Ascending aorta (tissue), 2 donors: ENCODE measurements at places on chromosomes 2 and 18.

- DNase-seq: no peak
Measured at GRCh38 chr2:202023198-202023903, 10.3 kb upstream of the FZD7 start.

GRCh38 chr2:98016908-98017670 is 21.3 kb upstream of the TMEM131 start:
- no peak for DNase-seq

DNA sequence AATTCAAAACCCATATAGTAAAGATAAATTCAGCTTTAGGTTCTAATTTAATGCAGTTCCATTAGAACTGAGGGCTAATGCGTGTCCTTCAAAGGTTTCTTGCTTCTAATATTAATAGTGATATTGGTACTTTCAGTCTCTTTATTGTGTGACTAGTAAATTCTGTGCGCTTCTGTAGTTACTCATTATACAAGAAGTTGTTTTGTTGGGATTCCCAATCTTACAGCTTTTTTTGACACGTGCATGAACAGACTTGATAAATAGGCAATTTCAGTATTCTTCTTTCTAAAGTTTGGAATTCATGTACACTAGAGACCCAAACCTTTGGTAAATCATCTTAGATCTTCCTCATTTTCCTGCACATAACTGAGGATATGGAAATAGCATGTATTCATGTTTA is 71.8 kb downstream of the HAUS1 start:
- DNase-seq: no peak

DNA sequence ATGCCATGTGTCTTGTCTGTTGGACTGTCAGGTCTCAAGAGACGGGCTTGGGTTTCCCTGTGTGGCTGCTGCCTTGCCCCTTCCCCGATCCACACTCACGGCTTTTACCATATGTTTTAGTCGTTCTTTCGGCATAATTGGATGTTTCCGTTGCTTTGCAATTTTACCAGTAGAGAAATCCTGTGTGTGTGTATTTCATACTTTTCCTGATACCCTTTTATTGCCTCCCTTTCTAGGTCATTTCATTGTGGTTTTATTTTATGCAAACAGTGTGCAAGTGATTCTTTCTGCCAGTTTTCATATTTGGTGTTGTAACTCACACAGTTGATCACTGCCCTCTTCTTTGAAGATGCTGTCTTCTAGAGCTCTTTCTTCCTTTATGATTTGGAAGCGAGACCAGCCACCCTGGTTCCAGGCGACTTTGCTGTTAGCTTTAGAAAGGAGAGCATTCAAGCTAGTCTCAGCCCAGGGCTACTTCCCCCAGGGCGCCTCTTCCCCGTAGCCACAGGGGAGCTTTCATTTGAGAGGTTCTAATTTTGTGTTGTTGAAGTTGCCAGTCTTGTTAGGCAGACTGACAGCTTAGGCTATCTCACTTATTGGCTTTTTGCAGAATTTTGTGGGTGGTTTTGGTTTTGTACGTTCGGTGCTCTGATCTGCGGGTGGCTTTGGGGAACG is 17.0 kb downstream of the SH3BP4 start:
- no peak for DNase-seq

GRCh38 chr2:100235098-100235497 is 87.2 kb downstream of the LONRF2 start:
- no peak for DNase-seq

GRCh38 chr18:32010124-32010721 is 8.4 kb upstream of the RNF125 start:
- no peak for DNase-seq

- DNase-seq: no peak
Measured at GRCh38 chr2:106175086-106175850, 18.8 kb downstream of the UXS1 start.

DNA sequence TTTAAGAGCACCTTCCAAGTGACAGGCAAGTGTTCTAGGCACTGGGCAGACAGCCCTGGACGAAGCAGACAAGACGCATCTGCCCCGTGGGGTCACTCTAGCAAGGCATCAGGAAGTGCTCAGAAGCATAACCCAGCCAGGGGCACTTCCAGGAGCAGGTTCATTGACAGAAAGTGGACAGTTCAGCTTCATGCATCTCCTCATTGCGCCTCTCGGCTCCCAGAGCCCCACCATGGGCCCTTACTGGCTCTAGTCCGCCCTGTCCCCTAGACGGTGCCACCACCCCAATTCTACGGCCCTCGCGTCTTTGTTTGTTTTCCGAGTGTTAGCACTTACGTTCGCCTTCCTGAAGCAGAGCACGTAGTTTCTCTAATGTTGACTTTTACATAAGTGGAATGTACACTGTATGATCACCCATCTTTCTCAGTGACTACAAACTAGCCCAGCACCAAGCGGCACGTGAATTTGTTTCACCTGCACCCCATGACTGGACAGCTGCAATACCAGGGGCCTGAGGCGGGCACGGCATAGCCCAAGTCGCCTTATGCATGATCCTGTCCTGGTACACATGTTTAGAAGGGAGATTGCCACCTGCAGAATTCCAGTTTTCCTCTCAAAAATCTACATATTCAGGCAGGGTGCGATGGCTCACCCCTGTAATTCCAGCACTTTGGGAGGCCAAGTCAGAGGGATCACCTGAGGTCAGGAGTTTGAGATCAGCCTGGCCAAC is 33.2 kb downstream of the SNED1 start:
- no peak for DNase-seq

DNA sequence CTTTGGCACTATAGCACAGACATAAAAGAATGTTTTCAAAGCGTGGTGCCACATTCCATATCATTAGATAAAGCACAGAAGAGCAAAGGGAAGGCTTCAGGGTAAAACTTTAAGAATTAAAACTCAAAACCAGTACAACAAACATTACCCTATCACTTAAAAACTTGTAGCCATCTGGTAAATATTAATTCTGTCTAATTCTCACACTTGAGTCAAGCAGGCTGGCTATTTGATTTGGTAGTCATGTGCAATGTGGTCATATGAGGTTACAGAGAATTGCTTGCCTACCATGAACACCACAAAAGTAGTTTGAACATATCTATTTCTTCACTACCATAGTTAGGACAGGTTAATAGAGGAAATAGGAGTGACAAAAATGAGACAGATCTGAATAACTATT is 244.9 kb downstream of the IRS1 start:
- DNase-seq: no peak

- no peak for DNase-seq
Measured at GRCh38 chr2:12613137-12613835, 103.5 kb upstream of the TRIB2 start.

- DNase-seq: no peak
Measured at GRCh38 chr18:66438711-66439536, 165.0 kb downstream of the CDH19 start.

DNA sequence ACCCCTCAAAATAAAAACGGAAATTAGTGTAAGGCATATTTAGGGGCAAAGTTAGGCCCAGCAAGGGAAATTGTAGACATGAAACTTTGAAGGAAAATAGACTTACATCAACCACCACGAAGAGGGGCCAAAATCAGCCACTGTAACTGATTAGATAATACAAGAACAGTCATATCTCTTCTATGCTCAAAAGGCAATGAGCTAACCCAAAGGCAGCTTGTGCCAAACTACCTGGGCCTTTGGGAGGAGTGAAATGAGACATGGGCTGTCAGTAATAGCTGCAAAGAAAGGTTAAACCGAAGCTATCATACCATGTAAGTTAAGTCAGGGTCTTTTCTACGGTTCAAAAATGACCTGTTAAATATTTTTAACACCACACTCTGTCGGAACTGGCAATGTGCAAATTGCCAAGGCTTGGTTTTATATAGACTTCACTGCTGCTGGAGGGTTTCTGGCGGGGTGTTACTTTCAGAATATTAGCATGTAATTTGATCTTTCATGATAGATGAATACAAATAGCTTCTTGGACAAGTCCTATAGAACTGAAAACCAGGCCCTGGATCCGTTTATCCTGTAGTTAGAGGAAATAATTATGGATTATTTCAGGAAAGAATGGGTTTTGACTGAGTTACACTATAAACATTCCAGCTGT is 69.6 kb downstream of the ACVR1 start:
- DNase-seq: no peak

GRCh38 chr2:96898135-96898505 is 28.2 kb upstream of the SEMA4C start:
- no peak for DNase-seq

DNA sequence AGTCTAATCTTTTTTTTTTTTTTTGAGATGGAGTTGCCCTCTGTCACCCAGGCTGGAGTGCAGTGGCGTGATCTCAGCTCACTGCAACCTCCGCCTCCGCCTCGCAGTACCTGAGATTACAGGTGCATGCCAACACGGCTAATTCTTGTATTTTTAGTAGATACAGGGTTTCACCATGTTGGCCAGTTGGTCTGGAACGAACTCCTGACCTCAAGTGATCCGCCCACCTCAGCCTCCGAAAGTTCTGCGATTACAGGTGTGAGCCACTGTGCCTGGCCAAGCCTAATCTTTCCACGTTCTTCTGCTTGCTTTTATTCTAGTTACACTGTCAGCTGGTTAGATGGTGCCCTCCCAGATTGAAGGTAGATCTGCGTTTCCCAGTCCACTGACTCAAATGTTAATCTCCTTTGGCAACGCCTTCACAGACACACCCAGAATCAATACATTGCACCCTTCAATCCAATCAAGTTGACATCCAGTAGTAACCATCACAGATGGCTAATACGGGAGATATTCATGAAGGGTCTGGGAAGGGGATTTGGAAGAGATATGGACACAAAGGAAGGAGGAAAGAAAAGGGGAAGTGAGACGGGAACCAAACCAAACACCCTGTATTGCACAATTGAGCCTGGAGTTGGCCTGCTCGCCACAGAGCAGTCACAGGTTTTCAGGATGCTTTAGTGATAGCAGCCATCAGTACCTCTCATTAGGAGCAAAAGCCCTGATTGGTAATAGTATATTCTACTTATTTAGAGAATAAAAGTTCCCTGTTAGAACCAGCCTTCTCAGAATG is 229.8 kb downstream of the PIK3C3 start:
- no peak for DNase-seq

DNA sequence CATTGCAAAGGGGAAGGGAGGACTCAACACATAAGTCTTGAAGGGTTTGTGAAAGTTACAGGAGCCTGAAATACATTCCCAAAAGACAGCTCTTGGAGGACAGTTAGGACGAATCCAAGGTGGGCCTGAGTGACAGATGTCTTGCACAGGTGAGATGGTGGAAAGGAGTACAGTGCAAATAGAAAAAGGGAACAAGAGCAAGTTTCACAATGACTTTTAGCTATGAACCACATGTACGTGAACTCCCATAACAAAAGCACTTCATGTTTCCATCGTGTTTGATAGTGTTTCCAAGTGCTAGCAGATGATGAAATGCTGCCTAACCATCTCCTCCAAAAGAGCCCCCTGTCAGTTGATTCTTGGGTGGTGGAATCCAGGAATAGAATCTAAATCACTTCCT is 1.8 kb downstream of the IL18RAP start:
- DNase-seq: no peak

DNA sequence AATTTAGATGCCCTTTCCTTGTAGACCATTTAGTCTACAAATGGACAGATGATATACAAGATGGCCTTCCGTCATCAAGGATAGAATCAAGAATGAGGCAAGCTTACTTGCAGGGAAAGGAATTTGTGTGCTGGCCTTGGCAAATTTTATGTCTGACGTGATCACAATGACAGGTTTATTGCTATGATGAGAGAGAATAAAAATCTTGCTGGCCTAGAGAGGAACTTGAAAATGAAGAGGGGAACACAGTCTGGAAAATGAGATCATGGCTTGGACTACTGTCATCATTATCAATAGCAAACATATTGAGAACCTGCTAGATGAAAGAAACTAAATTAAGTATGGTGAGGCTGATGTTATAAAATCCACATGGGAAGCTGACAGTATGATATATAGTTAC is 66.0 kb downstream of the CSRNP3 start:
- DNase-seq: no peak

DNA sequence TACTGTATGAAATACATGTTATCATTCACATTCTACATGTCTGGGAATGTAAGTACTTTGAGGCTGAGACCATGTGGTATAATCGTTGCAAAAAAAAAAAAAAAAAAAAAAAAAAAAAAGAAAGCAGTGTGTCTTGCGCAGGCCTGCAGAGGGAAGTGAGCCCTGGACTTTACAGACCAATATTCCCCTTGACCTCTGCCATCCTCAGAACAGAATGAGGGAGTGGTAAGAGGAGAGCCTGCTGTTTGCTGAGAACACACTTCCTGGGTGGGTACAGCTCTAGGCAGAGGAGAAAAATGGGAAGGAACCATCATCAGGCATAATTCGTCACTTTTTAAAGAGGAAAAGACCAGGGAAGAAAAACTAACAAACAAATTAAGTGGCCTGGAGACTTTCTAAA is 28.8 kb upstream of the TBC1D8 start:
- DNase-seq: no peak

DNA sequence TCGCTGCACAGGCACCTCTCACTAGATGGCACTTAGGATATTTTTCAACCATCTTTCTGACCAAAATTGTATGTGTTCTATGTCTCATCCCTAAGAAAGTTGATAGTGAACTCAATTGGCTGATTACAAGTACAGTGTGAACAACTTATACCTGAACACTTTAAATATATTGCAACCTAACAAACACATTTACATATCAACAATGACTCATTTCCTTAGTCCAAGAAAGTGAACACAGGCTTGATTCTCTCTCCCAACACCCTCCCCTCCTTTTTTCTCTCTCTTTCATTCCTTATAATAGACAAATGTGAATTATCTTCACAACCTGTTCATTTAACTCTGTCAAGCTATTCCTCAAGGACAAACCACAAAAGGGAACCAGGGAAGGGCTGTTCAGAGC is 192.0 kb downstream of the SLC8A1 start:
- DNase-seq: no peak

DNA sequence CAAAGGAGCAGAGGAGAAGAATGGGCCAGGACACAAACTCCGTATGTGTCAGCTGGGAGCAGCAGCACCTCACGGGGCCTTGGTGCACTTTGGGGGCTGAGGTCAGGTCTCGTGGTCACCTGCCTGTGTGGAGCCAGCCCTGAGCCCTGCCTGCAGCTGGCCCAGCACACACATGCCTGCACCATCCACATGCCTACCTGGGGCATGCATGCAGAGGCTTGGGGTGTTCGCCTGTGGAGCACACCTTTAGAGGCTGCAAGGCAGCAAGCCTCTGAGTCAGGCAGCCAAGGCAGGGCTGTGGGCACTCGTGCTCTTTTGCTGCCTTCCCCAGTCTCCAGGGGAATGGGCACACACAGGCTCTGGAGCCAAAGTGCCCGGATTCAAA is 36.0 kb downstream of the ARHGEF4 start:
- DNase-seq: no peak

DNA sequence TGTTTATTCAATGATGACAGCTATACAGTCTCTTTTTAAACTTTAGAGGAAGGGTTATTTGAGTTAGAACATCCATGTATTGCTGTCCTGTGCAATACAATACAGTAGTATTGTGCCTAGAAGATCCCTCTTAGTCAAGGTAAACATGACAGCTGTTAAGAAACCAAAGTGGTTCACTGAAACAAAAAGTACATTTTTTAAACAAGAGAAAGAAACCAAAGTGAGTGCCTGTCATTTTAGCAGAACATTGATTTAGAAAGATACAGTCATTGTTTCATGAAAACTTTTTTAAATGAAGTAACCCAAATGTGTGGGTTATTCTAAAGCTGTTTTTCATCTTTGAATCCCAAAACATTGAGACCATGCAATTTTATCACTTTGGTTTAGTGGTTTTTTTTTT is 15.5 kb downstream of the ITPRID2 start:
- no peak for DNase-seq

- DNase-seq: no peak
Measured at GRCh38 chr2:111145103-111145760, 24.5 kb downstream of the BCL2L11 start.

- no peak for DNase-seq
Measured at GRCh38 chr18:78927156-78927555, 52.5 kb upstream of the SALL3 start.
